Ascending aorta (tissue), 2 donors: ENCODE measurements at places on chromosomes 2 and 18.

GRCh38 chr2:180319586-180320405, 312.7 kb upstream of the CWC22 start:
- no peak for DNase-seq

DNA sequence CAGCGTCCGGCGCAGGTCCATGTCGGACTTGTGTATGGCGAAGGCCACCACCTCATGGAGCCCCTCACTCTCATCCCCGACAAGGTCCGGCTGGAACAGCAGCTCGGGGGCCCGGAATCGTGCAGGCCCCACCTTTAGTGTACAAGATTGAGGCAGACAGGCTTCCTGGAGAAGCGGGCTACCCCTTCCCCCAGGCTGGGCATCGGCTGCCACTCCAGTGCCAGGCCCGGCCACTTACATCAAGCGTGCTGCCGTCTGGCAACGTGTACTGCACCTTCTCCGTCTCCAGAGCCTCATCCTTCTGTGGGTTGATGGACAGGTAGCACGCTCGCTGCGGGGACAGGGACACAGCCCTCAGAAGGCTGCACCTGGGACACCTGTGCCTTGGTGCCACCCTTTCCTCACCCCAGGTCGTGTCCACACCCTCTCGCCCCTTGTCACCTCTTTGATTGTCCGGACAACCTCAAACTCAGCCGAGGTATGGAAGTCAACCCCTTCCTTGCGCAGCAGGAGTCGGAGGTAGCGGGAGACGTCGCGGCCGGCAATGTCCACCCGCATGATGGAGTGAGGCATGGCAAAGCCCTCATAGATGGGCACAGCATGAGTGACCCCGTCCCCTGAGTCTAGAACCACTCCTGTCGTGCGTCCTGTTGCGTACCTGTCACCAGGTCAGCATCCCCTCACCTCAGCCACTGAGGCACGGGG, 5.7 kb downstream of the ACTR1B start:
- no peak for DNase-seq

- no peak for DNase-seq
These were observed 179.5 kb downstream of the CELF4 start for GRCh38 chr18:37385846-37386778.

DNA sequence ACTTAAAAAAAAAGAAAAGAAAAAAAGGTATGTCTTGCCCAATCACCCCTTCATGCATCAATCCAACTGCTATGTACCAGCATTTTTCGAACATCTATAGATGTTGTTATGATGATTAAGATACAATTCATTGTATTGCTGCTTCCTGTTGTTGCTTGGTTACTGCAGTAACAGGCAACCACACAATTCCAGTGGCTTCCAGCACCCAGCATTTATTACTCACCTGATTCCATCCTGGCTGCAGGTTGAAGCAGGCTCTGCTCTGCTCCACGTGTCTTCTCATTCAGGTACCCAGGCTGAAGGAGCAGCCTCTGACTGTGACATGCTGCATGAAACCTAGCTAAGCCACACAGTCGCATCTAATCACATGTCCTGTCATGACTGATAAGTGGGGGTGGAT, 196.9 kb downstream of the INO80D start:
- DNase-seq: no peak

- DNase-seq: no peak
These were observed 2.3 kb downstream of the CYRIA start for GRCh38 chr2:16663121-16663905.

DNA sequence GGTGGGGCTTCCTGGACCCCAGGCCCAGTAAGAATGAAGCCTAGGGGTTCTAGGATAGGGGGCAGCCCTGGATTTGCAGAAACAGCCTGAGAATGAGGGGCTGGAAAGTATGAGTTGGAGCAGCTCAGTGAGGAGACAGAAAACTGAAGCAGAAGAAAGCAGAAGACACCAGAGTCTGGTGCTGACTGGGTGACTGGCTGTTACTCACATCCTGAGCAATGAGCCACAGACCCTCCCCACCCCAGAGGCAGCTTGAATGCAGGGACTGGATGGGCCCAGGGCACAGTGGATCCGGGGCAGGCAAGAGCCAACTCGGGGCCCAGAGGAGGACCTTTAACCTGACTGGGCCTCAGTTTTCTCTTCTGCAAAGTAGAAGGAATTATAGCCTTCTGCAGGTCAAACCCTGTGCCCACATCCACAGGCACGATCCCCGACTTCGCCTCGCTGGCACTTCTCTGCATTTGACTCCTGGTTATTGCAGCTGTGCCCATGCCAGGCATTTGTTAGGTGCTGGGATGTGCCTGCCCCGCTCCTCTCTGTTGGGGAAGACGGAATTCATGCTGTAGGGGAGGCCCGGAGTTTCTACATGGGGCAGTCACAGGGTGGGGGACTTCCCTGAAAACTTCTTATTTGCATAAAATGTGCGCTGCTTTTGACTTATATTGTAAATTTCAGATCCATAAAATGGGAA, 8.5 kb downstream of the STEAP3 start:
- no peak for DNase-seq

GRCh38 chr2:210562502-210563080, 6.2 kb downstream of the CPS1 start:
- no peak for DNase-seq

DNA sequence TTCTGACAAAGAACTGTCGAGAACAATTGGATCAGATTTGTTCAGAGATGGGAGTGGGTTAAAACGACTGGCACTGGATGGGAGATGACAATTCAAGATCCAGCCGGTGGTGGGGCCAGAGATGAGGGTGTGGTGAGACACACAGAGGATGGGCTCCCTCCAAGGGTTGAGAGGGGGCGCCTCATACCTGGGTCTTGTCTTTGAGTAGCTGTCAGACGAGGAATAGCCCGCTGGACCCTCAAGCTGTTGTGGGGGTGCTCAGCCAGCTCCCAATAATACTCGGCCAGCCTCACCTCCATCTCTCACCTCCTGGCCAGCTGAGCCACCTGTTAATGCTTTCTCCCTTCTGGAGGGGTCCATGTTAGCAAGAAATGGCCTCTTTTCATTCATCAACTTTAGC, 14.0 kb downstream of the INPP5D start:
- DNase-seq: peak; percentile 58

DNA sequence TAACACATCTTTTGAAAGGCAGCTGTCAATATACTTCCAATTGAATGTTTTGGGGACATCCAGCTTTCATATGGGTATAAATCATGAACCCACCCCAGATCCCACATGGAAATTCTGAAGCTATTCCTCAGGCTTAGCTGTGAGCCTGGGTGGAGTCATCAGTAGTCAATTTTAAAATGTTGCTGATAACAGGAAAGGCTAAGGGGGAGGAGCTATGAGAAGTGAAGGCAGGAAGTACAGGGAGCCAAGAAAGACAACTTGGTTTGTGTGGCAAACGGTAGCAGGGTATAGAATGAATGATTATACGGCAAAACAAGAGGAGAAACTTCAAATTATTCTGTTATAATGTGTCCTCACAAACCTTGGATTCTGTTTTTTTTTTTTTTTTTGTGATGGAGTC, 108.6 kb downstream of the QPCT start:
- no peak for DNase-seq

- peak; percentile 71 for DNase-seq
These were observed 129.2 kb upstream of the MEIS1 start for GRCh38 chr2:66305718-66306117.

DNA sequence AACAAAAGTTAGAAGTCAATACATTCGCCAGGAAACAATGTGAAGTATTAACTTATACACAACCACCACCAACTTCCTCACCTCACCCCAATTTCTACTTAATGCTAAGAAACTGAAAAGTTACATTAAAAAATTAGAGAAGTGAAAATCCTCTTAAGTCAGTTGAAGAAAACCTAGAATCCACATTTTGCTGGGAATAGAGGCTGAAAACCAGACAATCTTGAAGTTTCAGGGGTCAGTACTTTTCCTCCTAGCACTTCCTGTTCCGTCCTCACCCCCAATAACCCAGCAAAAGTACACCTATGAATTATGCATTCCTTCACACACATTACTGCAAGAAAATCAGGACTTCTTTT, 6.3 kb downstream of the YES1 start:
- no peak for DNase-seq

DNA sequence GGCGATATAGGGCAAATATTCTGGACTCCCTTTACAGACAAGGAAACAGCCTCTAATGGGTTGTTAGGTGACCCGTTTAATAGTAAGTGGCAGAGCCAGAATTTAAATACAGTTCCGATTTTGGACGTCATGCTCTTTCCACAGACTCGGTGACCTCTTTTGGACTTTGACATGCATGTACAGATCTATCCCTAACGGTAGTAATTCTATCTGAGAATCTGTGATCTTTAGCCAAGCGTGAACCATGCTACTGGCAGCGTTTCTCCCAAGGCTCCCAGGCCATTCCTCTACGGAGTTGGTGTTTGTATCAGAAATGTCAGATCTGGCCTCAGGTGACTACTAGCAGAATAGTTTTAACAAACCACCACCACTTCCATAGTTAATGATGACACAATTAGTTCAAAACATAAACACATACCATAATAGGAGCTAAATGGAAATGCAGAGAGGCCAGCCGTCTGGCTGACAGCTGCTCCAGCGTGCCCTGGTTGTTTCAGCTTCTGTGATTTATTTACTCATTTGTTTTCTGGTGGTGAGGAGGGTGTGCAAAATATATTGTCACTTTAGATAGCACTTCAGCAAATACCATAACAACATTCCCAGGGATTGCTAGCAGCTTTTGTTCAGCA, 304.6 kb upstream of the LYPD1 start:
- DNase-seq: no peak

DNA sequence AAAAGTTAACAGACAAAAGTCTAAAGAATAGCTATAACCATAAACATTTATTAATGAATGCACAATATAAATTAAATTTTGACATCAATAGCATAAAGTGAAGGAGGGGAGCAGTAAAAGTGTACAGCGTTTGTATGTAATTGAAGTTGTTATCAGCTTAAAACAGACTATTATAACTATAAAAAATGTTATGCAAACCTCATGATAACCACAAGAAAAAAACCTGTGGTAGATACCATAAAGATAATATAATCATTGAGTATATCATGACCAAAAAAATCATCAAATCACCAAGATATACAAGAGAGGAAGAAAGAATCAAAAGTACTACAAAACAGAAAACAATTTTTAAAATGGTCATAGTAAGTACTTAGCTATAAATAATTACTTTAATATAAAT, 122.1 kb upstream of the ID2 start:
- DNase-seq: no peak

DNA sequence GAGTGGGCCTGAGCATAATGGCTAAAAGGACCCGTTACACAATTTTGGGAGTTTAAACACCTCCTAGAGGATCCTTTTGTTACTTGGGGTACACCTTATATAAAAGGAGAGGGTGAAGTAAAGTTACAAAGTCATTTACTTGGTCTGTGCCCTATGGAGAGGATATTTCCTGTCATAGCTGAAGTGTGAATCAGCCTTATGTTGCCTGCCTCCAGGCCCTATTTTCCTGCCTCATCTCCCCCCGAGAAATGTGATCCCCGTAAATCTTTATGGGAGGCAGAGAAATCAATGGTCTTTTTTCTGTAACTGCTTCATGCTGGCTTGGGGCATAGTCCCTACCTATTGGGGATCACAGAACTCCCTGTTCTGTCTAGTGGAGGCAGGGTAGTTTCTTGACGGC, 906.6 kb downstream of the DSC3 start:
- DNase-seq: no peak

DNA sequence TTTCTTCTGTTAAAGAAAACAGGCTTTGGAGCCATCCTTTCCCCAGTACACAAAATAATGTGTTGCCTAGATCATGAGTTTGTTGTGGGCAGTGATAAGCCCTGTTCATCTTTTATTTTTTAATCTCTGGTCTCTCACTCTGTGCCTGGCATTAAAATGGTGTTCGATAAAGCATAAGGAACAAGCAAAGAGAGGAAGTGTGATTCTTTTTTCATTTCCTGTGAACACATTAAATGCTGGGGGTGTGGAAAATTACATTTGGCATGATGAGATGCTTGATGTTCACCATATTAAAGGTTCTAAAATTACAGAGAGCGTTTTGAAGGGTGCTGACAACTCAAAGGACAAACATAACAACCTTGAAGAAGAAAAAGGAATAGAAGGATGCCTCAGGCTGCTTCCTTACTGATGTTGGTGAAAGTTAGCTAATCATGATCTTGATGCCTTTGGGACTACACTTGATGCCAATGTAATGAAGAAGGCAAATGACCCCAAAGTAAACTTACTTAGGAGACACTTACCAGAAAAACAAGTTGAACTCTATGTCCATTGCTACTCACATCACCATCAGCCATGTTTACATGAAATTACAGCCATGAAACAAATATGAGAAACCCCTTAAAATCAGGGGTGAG, 33.0 kb downstream of the TMEFF2 start:
- DNase-seq: no peak

DNA sequence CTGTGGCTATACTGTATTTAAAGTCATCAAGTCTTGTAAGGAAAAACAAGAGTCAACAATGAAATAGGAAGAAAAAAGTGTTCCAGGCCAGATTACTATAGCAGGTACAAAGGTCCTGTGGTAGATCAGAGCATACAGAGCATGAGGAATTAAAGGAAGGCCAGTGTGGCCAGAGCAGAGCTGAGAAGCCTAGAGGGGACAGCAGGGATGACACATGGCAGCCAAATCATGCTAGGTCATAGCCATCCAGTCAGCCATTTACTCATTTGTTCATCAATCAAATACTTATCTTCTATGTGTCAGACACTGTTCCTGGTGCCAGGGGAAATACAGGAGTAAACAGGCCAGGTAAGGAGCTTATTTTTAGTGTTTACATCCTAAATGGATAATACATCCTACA, 24.3 kb downstream of the ADD2 start:
- no peak for DNase-seq

DNA sequence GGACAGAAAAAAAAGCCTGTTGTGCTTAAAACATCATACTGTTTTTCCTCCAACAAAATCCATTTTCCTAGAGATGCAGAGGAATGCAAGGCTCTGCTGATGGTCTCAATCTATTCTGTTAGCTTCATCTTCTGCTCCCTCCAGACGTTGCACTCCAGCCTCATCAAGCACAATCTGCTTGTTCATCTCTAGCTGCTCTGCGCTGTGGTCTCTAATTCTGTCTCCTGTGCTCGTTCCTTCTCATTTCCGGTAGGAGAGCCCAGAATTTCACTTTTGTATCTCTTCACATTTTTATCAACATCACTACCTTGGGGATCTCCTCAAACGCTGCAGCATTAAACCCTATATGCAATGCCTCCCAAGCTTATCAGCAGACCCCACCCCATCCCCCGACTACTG, 708.9 kb downstream of the RNF144A start:
- DNase-seq: no peak
